ENCODE measurements at places on chromosomes 5 and 9.
A peak's percentile ranks its signal among the peaks of the same experiment; 100 is the strongest.

- no peak for DNase-seq
Observed at GRCh38 chr9:28332648-28333047, 759.4 kb upstream of the C9orf72 start.

- peak; percentile 35 for DNase-seq
Observed at GRCh38 chr5:17216974-17217492, 398 bp upstream of the BASP1 start.

DNA sequence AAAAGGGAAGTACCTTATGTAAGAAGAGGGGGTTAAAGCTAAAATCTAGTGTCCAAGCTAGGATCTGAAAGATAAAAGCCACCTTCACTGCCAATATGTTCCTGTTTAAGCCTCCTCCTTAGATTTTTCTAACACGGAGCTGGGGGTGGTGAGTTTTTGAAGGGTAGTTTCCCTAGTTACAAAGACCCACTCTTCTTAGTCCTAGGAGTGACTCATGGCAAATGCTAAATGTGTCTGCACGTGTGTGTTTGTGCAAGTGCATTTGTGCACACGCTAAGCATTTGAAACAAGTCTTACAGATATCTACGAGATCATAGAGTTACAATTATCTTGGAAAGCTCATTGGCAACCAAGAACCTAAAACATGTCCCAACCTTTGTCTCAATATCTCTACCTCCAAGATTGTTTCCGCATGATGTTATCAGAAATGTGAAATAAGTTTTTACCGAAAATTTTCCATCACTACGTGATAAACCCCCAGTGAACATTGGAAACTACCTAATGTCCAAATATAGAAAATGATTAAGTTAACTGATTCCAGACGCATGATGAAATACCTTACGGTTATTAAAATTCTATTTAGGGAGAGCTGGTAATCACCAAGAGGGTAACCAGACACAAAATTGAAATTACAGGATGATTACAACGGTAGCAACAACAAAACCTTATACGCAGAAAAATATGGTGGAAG is 78.0 kb upstream of the HRH2 start:
- no peak for DNase-seq

- no peak for DNase-seq
Observed at GRCh38 chr5:12175914-12176585, 271.8 kb upstream of the CTNND2 start.

- no peak for DNase-seq
Observed at GRCh38 chr9:121225240-121225639, 23.6 kb upstream of the RAB14 start.

DNA sequence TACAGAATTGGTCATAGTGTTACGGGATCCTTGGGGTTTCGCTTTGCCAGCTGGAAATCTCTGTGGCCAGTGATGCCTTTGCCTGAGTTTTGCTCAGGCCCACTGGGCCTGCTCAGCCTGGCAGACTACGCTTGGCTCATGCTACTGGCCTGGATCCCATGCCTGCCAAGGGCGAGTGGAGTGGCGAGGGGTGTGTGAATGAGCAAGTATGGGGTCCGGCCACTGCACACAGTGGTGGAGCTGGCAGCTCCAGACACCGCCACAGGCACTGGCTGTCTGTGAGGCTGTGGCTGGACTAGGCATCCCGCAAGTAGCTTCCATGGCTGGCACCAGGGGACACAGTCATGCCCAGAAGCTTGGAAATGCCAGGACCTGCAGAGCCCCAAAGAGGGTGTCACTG is 240.3 kb downstream of the ARRDC3 start:
- no peak for DNase-seq

DNA sequence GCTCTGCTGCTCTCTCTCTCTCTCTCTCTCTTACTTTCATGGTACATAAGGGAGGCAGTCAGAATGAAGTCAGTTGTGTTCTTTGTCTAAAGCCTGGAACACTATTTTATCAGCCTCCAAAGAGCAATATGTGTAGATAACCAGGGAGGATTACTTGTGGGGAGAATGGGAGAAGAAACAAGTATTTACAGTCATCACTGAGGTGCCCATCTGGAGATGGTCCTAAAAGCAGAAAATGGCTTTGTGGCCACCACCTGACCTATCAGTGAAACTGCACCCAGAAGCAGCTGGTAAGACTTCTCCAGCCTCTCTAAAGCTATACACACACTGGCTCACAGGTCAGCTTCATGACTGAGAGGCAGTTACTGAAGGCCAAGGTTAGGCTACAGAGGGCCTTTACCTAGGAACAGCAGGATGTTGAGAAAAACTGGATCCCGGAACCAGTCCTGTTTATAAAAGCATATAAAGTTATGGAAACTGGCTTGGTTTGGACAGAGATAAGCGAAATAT is 75.1 kb downstream of the MRPS27 start:
- peak; percentile 36 for DNase-seq

GRCh38 chr9:125883565-125884217 is 136.5 kb downstream of the PBX3 start:
- no peak for DNase-seq

DNA sequence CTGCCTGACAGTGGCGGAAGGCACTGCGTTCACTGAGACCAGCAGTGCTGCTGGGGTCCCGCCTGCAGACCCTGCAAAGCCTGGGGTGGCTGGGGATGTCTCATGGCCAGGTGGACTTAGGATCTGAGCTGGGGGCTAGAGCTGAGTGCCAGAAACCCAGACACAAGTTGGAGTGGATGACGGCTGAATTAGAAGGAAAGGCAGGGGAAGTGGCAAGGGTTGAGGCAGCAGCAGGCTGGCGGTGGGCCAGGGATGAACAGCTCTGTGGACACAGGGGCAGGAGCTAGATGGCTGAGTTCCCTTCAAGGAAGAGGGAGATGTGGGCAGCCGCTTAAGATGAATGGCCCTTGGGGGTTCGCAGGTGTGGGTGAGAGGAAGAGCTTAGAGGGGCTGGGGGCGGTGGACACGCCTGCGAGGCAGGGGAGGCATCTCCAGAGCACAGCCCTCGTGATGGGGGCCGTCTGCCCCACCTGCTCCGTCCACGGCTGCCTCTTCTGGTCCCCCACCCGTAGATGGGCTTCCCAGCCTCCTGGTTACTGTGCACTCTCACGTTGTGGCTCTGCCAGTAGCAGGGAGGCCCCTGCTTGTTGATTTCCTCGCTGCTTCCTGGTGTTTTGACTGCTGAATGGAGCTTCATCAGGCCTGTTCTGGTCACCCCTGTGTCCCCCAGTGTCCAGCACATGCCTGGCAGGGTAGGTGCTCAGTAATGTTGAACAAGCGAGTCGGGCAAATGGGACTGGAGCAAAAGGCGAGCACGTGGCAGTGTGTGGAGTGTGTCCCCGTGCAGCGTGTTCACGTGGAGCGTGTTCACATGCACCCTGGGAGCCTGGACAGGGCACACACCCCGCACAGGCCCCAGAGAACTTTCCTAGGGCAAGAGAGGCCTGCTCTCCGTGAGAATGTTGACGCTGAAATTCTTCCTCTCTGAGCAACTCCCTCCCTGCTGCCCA is 168.2 kb downstream of the CACNA1B start:
- DNase-seq: no peak

DNA sequence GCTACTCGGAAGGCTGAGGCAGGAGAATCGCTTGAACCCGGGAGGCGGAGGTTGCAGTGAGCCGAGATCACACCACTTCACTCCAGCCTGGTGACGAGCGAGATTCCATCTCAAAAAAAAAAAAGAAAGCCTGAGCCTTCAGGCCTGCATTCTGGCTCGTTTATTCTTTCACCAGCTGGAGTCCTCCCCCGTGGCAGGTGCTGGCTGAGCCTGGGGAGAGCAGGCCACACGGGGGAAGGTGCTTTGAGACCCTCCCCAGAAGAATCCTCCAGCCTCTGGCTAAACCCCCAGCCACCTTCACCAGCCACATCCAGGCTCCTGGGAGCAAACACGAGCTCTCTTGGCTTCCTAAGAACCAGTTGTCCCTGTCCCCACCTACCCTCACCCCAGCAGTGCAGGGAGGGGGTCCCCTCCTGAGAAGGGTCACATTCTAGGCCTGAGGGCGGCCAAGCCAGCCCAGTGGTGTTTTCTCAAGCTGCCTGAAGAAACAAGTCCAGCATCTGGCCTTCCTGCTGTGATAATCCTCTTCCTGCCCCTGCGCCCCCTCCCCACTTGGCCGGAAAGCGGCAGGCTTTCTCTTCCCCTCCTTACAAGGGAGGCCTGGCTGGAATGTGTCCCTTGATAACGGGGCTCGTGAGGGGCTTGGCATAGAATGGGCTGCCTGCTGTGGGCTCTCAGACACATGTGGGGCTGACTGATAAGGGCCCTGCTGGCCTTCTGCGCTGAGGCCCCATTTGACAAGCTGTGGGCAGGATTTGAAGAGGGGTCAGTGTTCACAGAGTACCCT is 41.5 kb downstream of the PLPP7 start:
- DNase-seq: no peak

DNA sequence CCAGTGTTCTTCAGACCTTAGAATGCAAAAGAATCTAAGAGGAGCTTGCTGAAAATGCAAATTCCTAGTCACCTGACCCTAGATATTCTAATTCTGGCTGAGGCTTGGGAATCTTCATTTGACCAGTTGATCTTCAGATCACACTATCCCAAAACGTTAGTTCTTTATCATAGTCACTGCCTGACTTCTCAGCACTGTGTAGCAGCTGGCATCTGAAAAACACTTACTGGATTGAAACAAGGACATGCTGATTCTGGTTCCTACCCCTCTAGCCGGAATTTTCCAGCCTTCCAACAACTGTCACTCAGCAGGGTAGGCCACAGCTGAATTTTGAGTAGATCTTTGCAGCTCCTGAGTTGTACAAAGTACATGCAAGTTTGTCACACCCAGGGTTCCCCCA is 72.2 kb downstream of the EBF1 start:
- no peak for DNase-seq

- no peak for DNase-seq
Observed at GRCh38 chr9:79526149-79526672, 45.6 kb upstream of the TLE4 start.

GRCh38 chr5:150593593-150593992 is 46.9 kb upstream of the SYNPO start:
- no peak for DNase-seq

GRCh38 chr5:173665326-173665725 is 48.9 kb upstream of the BOD1 start:
- no peak for DNase-seq

- DNase-seq: no peak
Observed at GRCh38 chr9:95989297-95989696, 113.8 kb downstream of the ERCC6L2 start.

- no peak for DNase-seq
Observed at GRCh38 chr9:90420768-90421513, 221.7 kb downstream of the DIRAS2 start.

GRCh38 chr9:121985792-121986494 is 107.2 kb downstream of the TTLL11 start:
- DNase-seq: no peak

GRCh38 chr5:79859588-79859987 is 131.5 kb downstream of the MTX3 start:
- no peak for DNase-seq

DNA sequence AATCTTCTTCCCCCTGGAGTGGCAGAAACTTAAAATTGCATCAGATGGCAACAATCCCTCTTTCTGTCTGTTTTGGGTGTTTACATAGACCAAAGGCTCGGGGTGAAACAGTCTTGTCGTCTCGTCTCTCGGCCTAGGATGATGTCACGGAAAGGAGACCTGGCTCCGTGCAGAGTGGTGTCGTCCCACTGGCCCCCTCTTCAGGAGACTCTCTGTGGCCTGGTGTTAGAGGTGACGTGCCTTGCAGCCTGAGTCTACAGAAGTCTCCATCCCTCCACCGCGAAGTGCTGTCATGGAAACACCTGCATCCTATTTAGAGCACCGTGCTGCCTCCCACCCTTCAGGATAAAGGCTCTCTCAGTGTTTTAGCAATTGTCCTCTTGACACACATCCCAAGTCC is 409.7 kb downstream of the IRX1 start:
- DNase-seq: no peak

DNA sequence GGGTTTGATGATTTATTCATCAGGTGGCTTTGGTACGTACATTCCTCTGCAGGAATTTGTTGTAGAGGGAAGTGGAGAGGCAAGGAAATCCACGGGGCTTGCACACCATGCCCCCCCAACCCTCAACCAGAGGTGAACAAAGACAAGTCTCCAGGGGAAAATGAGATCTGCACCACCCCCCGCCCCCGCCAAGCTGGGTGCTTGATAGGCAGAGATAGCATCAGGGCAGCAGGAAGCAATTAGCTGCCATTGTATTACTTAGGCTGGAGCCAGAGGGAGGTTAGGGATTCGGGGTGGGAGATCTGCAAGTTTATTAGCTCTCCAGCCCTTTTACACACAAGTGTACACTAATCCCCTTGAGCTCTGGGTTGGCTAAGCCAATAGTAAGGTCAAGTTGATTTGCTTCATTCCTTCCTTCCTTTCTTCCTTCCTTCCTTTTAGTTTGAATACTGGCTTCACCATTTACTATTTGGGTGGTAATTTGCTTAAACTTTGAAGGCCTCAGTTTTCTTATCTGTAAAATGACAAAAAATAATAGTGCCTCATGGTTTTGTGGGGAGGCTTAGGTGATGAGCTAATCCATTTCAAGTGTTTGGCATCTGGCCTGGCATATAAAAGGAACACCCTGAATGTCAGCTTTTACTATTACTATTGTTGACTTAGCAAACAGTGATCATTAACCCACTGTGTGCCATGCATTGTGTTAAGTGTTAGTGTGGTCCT is 34.1 kb downstream of the SPRY4 start:
- no peak for DNase-seq

DNA sequence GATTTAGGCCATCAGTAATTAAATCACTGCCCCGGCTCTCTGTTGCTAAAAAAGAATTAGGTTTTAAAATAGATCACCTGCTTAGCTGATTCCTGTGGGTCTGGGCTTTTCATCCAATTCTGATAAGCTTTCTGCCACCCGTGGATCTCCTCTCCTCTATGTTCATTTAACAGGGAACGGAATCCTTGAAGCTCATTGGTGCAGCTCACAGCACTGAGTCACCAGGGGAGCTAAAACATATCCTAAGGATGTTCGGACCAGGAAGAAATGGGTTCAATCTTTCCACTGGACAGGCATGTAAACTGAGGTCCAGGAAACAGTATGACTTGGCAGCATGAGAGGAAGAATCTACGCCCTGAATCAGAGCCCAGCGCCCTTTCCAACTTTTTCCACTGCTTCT is 267.1 kb upstream of the GRIA1 start:
- no peak for DNase-seq

- peak; percentile 76 for DNase-seq
Observed at GRCh38 chr9:134059661-134060395, 8.0 kb downstream of the BRD3 start.

DNA sequence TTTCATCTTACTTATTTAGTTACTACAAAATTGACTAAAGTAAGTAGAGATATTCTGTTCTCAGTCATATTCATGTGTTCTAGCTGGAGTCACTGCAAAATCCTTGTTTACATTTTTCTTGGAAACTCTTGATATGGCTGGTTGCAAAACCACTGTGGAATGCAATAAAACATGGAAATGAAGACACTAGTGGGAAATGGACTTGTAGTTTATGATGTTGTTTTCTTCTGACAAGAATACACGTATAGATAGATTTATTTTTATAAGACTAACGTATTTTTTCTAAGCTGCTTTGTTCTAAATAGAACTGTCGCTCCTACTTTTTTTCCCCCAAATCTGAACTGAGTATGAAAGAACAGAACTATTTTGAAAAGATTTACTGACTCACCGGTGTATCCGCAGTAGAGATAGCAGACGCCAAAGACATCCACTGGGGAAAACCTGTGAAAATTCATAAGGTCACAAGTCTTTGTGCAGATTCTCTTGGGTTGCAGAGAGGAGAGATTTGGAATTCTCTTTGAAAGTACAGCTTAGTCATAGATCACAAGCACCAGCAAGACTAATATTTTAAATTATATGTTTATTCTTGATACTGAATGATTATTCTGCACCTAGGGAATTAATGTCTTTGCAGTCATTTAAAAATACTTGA is 119.6 kb upstream of the TAF11L2 start:
- no peak for DNase-seq

Measured in OCI-LY7 (cell line).